CD4-positive, alpha-beta T cell treated with Interleukin-4 for 4 hours (primary cell): ENCODE measurements at places on chromosomes 5 and 9.

DNA sequence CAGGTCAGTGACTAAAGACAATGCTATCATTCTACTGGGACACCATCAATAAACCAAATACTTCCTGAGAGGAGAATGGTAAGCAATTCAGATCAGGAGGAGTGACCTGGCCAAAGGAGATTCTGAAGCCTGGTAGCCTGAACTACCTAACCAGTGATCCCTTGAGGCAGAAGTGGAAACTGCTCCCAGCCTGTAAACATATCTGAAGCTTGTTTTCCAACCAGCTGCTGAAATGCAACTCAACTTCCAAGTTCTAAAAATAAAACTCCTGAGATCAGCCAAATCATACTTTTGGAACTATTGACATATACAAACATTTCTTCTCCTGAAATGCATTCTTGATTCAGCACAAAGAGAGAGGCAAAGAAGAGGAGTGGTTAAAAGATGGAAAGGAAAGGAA lies 204.1 kb downstream of the EBF1 start:
- no peak for DNase-seq

DNA sequence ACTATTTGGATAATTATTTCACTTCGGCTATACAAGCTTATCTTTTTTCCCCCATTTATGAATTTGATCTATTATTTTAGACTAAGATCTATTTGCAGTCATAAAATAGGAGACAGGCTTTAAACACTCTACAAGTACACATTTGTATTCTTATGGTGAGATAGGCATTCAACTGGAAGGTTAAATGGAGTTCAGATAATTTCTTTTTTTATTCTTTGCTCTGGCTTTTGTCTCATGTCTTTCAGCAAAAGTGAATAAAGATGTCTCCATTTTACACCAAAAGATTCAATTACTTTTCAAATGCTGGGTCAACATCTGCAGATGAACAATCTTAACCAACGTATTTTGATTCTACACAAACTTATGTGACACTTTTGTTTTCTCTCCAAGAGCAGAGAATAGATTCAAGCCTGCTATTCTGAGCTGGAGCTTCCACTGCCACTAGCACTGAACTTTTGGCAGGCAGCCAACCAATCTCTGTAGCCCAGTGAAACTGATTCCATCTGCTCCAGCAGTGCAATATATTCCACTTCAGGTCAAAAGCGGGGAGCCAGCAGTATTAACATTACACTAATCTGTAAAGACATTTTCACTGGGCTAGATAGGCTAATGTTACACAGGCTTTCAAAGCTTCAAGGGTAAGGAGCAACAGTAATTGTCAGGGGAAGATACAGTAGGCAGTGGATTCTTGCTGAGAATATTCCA lies 452.0 kb upstream of the ZNF608 start:
- no peak for DNase-seq

GRCh38 chr5:122252319-122252718 lies 59.7 kb upstream of the SNCAIP start:
- no peak for DNase-seq

- no peak for DNase-seq
Observed at GRCh38 chr9:134442085-134442474, 115.8 kb downstream of the RXRA start.

- no peak for DNase-seq
Observed at GRCh38 chr5:170632266-170632984, 128.6 kb downstream of the KCNIP1 start.

DNA sequence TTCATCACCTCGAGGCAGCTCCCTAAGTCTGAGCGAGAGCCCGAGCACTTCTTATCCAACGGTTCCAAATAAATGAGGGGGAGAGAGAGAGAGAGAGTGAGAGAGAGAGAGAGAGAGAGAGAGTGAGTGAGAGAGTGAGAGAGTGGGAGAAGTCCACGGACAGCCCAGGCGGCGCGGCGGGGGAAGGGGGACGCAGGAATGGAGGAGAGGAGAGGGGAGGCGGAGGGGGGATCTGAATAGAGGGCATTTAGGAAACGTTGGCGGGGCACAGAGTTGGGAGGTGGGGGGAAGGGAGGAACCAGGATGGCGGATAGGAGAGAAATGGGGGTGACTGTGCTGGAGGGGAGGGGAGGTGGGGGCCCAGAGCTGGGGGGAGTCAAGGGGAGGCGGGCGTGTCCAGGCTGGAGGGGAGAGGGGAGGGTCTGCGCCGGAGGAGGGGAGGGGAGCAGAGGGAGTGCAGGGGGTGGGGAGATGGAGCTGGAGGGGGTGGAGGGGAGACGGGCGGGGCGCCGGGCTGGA lies 398 bp upstream of the BASP1 start:
- DNase-seq, result no peak

GRCh38 chr5:132220491-132220890 lies 7.2 kb downstream of the P4HA2 start:
- DNase-seq, result no peak
